Fibroblast of gingiva (primary cell): ENCODE measurements at places on chromosomes 11 and 22.
A peak's percentile ranks its signal among the peaks of the same experiment; 100 is the strongest.

- peak; percentile 46 for DNase-seq
These were observed 679 bp upstream of the SSH3 start for GRCh38 chr11:67302571-67303131.

GRCh38 chr11:120945042-120945441 lies 78.9 kb upstream of the TBCEL start:
- DNase-seq = no peak

- DNase-seq = no peak
These were observed 115.9 kb upstream of the CRYBB3 start for GRCh38 chr22:25083807-25084200.

DNA sequence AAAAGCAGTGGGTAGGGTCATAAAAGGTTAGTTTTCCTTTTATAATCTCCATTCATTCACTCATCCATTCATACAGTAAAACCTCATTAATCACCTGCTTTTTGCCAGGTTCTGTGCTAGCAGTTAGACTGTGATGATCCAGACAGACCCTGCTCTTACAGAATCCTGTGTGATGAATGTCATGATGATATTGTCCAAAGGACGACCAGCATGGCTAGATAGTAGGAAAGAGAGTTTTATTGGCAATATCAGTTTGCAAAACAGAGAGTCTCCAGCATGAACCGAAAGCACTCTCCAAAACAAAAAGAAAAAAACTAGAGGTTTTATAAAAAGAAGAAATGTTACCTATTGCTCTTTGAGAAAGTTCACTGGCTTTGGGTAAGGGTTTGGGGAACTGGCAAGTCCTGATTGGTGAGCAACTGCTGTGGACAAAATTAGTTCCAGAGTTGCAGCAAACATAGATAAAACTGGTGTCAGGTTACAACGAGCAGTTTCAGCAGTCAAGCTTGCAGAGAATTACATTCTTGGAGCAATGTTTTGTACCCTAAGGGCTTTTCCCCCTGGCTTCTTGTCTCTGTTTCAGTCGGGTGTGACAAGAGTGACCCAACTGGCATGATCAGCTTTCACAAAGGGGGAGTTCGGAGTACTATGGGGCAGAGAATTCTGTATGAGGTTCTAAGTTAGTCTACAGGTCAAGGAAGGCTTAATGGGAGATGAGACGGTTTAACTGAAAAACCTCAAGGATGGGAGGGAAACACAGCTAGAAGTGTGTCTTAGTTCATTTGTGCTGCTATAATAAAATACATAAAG lies 58.3 kb downstream of the HSD17B12 start:
- DNase-seq = peak; percentile 93

DNA sequence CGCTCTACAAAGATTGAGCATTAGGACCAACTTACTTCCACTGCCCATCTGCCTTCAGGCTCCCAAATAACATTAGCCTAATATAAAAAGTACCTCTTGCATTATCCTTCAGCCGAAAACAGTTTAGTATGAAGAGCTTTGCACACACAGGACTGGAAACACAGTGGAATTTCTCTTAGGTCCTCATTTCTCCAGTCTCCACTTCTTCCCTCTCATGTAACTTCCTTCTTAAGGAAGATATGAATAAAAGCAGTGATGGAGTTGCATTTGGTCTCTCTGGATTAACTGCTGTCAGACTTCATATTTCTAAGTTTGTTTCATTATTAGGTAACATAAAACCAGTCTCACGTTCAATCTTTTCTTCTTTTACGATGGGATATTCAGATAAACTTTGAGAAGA lies 5.6 kb upstream of the MPEG1 start:
- DNase-seq = no peak

DNA sequence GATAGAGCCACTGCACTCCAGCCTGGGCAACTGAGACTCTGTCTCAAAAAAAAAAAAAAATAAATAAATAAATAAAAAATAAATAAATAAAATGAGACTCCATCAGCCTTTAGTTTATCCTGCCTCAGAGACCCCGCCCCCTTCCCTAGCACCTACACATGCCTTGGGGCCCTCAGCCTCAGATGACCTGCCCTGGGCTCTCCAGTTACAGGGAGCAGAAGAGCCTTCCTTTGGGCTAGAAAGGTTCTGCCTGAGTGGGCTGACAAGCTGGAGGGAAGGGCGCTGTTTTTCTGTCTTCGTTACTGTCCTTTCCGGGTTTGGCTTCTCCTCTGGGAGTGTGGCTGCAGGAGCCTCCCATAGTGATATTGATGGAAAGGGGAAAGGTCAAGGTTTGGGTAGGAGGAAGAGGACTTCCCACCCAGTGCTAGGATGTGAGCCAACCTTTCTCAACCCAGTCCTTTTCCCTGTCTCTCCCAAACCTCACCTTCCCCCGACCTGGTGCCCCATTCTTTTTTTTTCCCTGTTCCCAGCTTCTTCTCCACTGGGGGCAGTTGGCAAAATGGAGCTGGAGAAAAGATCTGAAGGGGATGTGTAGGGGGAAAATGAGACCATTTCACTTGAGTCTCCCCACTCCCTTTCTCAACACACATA lies 1.5 kb upstream of the SF3B2 start:
- DNase-seq = no peak

DNA sequence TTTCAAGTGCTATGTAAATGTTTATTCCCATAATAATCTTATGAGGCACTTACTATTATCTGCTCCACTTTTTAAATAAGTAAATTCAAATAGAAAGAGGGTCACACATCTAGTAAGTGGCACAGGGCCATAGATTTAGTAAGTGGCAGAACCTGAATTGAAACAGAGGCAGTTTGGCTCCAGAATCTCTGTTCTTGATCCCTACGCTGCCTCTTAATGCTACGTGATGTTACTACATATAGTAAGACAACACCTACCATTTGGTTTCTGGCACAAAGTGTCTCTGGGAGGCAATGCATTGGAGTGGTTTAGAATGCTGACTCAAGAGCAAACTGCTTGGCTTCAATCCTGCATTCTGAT lies 1018.3 kb downstream of the DLG2 start:
- DNase-seq = no peak

DNA sequence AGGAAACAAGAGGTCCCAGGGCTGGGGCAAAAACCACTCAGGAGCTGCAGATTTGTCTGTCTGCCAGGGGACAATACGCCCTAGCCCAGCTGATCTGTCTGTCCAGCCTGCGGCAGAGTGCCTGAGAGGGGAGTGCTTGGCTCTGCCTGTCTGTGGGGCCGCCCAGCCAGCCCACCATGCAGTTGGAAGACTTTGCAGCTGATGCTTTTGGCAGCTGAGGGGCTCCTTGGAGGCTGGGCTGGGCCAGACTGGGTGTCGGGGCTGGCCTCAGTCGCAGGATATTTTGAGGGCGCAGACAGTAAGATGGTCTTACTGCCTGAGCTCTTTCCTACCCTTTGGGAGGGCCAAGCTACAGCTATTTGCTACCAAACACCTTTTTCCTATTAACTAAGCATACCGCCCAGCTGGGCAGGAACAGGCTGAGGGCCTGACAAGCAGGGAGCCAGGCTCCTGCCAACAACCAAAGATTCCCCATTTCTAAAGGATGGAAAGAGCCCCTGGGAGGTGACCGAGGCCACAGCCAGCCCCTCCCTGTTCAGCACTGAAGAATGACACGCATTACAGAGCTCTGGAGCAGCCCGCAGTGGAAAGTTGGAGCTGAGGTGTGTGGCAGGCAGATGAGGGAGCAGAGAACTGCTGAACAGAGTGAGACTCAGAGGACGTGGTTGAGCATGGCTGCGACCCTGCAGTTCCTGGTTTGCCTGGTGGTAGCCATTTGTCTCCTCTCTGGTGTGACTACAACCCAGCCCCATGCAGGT lies at the start of gene FAM180B:
FAM180B (plus strand) TSS at position 581 of the 758 bp plus-strand sequence; CDS start at position 672, 91 bp downstream.
- DNase-seq = peak; percentile 23

DNA sequence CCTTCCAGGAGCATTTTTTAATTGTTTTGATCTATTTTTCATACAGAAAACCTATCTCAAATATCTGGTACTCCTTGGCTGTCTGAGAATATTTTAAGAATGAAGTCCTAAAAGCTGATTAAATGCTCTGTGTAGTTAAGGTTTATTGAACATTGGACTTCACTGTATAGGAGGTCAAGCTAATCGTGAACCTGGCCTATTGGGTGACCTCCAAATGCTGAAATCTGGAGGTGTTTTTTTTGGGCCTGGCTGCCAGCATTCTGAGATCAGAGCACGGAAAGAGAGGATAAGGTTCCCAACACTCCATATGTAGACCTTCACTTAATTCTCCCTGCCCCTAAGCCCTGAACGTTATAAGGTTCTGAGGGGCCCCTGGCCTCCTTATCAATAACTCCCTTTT lies 8.3 kb downstream of the IL17RA start:
- no peak for DNase-seq

- no peak for DNase-seq
These were observed 82.4 kb downstream of the CTTN start for GRCh38 chr11:70480711-70481110.

DNA sequence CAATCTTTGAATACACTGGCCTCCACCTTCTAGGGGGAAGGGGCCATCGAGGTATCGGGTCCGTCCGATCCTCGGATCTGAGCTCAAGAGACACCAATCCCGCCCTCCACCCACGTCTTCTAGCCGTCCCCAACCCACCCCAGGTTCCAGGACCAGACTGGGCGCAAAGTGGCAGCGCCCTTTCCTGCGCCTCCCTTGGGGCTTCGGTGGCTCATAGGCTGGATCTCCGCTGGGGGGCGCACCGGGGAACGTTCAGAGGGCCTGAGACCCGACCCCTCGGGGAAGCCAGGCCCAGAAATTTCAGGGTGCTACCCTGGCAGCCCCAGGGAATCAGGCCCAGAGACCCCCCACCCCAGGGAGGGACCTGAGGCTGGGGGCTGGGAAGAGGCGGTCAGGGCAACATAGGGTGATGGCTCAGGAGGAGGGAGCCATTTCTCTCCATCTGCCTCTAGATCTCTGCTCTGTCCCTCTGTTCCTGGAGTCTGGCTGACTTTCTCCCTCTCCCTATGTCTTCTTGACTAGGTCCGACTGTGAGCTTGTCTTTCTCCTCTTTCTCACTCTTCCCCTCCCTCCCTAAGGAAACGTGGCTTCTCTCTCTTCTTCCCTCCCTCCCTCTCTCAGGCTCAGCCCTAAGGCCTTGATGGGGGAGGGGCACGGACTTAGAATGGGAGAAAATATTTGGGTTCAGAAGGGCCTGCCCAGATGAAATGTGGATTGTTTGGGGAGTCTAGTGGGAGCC lies 1.1 kb downstream of the CREB3L1 start:
- DNase-seq = peak; percentile 50

DNA sequence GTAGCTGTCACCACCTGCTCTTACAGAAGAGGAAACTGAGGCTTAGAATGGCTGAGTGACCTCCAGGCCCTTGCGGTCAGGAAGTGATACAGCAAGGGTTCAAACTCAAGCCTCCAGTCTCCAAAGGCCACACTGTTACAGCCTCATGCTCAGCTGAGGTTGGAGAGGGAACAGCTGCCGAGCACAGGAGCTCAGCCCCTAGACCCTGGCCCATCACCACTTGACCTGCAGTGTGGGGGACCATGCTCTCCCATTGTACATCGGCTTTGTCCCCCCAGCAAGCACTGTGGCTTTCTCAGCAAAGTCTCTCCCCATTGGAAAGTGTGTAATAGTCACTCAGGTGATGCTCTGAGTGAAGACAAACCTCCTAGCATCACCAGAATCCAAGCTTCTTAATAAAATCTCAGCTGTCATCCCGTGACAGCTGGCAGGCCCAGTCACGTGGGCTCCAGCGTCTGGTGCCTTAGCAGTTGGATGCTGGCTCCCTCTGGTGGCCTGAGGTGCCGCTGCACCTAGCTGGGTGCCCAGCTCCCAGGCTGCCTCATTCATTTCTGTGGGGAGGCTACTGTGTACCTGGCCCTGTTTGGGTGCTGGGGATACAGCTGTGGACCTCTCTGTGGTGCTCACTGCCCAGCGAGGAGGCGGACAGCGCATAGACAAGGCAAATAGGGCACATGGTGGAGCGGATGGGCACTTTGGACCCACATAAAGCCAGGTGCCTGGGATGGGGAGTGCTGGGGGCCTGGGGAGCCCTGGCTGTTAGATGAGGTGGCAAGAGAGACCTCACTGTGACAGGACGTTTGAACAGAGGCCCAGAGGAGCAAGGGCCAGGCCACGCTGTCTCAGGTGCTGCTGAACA lies 19.1 kb upstream of the MYRF start:
- DNase-seq = peak; percentile 70

DNA sequence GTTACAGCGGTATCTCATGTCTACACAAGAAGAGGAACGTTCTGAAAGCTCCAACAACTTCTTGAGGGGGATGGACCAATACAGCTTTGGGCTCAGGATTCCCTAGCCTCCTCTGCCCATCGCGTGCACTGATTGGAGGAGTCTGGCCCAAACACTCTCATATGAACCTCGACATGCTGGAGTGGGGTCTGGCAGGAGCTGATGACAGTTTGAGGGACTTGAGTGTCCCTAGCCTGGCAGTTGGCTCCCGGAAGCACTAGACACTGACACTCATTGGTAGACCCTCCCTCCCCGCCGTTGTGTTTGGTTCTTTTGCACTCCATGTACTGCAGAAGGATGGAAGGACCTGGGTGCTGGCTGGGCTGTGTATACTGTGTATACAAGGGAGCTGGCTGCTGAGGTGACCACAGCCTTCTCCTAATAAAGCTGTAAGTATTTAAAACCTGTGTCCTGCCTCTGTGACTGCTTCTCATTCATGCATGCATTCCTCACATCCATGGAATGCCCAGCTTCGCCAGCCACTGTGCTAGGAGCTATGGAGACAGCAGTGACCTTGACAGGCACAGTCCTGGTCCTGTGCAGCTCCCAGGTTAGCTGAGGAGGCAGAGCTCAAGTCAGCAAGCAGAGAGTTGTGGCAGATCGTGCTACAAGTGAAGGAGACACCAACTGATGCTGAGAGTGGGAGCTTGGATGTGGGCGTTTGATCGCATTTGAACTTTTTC lies 27.9 kb downstream of the ADAMTS15 start:
- no peak for DNase-seq

GRCh38 chr11:92739041-92739440 lies 230.4 kb upstream of the MTNR1B start:
- no peak for DNase-seq

DNA sequence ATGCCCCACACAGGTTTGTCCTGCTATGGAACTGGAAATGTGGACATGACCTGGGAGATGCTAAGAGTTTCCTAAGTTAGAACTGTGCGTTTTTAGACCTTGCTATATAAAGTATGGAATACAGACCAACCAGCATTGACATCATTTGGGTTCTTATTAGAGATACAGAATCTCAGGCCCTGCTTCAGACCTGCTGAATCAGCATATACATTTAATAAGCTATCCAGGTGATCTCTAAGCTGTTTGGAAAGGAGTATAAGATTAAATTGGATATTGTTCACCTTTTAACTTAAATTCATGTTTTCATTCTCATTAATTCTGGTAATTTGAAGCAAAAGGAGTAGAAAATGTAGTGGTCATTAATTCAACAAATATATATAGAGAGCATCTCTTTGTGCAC lies 6.9 kb upstream of the CNTF start:
- DNase-seq = no peak

DNA sequence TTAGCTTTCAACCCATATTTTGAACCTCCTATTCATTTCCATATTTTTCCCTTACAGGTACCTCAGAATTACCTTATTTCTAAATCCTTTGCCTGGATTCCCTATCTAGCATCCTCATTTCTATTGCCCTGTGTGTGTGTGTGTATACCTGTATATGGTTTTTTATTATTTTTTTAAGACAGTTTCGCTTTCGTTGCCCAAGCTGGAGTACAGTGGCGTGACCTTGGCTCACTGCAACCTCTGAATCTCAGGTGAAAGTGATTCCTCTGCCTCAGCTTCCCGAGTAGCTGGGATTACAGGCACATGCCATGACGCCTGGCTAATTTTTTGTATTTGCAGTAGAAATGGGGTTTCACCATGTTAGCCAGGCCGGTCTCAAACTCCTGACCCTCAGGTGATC lies 12.6 kb downstream of the HIPK3 start:
- DNase-seq = no peak
